ENCODE measurements at places on chromosomes 4 and X. TPM values are rescaled to one million over a fixed set of nuclear protein-coding genes. Genes with fewer than 3 reads are reported as not detected.

Gene P2RY10
- total RNA-seq: 1.5 TPM

- no peak for DNase-seq
Observed at GRCh38 chr4:183875251-183875825, 29.8 kb upstream of the STOX2 start.

Gene AFAP1
- 22.7 TPM for total RNA-seq

DNA sequence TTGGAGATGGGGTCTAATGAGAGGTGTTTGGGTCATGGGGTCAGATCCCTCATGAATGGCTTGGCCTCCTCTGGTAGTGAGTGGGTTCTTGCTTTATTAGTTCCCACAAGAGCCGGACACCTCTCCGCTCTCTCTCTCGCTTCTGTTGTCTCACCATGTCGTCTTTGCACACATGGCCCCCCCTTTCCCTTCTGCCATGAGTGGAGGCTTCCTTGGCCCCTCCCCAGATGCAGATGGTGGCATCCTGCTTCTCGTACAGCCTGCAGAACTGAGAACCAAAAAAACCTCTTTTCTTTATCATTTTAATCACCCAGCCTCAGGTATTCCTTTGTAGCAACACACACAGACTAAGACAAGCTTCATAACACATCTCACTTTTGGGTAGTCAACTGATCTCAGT lies 49.6 kb upstream of the SPRY1 start:
- no peak for DNase-seq

DNA sequence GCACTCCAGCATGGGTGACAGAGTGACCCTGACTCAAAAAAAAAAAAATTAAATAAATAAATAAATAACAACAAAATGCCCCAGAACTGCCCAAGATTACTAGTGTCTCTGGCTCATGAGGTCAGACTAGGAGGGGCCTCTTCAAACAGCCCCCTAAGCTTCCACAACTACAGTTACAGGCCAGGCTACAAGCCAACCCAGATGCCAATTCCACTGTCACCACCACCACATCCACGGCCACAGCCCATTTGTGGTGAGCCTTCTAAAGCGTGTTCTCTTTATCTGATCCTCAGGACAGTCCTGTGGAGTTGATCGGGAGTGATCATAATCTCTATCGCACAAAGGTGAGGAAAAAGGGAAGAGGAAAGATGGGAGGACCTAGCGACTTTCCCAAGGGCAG lies 36.6 kb downstream of the IGFBP7 start:
- no peak for DNase-seq

- no peak for DNase-seq
Observed at GRCh38 chr4:2924286-2924685, 38.9 kb downstream of the NOP14 start.

Gene LUZP4
- total RNA-seq: not detected

Gene SPANXN3
- total RNA-seq: not detected

DNA sequence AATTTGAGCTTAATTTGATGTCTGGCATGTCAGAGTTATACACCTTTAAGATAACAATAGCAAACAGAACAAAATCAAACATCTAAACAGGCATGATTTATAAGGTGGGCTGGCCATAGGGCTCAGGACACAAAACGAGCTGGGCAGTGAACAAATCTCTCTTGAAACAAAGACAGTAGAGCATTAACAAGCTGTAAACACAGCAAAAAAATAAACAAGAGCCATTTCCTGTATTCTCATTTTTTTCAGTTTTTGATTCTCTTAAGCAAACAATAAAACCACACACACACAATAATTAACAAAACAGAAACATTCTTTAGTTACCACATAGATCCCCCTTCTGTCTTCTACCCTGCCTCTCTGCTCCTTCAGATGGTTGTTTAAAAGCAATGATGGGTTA lies 68.3 kb upstream of the TMEM150C start:
- no peak for DNase-seq

Measured in mucosa of gallbladder (tissue), 1 donor.